ENCODE measurements at places on chromosomes 2 and 18.

- DNase-seq: no peak
Observed at GRCh38 chr2:192696857-192697256, 502.1 kb upstream of the TMEFF2 start.

GRCh38 chr2:53033411-53033810 is 734.2 kb upstream of the CHAC2 start:
- DNase-seq: peak; percentile 33

- DNase-seq: no peak
Observed at GRCh38 chr18:42068030-42068429, 113.0 kb downstream of the PIK3C3 start.

DNA sequence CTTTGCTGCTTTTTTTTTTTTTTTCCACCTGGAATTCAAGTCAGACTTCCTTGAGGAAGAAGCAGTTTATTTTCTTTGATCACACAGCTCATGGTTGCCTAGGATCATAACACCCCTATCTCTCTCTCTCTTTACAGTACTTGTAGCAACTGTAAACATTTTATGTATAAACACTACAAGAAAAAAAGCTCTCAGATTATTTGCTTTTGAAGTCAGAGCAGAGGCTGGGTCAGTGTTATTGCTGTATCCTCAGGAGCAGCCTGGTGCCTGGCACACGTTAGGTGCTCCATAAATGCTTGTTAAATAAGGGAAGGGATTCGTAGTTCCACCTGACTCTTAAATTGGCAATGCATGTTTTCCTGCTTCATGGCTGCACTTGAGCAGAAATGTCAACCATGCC is 221.2 kb downstream of the TGIF1 start:
- no peak for DNase-seq

DNA sequence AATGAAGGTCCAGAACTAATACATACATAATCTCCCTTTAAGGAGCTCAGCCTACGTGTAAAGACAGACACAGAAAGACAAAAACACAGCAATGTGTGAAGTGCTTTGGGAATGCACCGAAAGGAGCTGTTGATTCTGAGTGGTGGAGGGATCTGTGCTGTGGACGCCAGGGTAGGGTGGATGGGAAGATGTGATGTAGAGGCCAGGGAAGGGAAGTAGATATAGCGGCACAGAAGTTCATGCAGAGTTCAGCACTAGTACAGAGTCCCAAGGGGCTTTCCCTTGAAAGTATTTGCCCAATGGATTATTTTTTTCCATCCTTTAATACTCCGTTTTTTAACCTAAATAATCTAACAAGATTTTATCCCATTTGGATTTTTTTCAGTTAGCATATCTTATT is 32.1 kb upstream of the DOCK10 start:
- DNase-seq: no peak

DNA sequence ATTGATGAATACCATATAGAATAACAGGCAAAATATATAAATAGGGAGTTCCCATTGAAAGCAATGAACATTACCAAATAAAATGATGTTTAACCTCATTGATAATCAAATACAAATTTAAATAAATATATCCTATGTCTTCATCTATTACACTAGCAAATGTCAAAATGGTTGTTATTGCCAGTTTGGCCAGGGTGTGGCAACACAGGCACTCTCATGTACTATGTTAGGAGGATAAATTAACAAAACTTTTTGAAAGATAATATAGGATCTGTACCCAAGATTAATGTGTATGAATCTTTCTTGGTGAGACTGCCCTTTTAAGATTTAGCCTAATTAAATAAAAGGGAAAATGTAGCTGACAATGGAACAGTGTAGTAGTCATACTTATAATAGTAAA is 659.3 kb downstream of the ERBB4 start:
- peak; percentile 6 for DNase-seq

DNA sequence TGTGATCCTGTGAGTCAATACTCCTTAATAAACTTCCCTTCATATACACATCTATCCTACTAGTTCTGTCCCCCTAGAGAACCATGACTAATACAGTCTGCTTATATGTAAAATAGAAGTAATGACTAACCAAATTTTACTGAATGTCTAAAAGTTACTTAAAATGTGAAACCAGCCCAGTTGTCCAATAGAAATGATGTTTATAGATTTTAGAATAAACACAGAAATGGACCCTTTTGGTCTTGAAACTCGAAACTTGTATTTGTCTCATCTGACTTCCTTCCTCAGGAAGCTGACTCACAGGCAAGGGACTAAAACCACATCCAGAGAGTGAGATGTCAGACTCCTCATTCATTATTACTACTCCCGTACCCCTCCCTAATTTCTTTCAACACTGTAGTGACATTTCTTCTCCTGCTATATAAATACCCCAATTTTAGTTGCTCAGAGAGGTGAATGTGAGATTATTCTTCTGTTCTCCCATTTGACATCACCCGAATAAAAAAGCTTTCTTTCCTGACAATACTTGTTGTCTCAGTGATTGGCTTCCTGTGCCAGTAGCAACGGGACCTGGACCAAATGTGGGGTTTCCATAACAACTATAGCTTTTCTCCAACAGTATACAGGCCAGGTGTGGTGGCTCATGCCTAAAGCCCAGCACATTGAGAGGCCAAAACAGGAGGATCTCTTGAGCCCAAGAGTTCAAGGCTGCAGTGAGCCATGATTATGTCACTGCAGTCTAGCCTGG is 486.0 kb downstream of the ERBB4 start:
- DNase-seq: no peak
